ENCODE measurements at places on chromosomes 2 and 18.
A peak's percentile ranks its signal among the peaks of the same experiment; 100 is the strongest.

DNA sequence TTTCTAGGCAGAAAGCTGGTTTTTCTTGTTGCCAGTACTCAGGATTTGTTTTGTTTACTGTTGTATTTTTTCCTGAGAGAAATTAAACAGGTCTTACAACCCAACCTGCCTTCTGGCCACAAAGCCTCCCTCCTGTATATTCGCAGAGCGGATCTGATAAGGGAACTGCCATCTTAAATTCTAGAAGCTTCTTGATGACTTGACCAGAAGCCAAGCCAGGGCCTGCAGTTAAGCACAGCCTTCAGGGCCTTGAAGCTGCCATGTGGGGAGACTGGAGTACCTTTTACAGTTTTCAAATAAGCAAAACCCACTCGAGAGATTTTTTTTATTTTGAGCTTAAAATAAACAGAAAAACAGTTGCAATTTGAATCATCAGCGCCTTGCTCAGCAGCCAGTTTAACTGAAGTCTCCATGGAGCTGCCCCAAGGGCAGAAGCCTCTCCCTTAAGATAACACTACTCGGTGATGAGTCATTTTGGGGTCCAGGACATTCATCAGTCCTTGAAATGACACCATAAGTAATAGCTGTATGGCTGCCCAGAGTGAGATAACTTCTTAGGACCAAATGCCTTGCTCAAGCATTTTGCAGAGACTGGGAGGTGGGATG, 51.5 kb upstream of the PHLPP1 start:
- DNase-seq, result no peak

DNA sequence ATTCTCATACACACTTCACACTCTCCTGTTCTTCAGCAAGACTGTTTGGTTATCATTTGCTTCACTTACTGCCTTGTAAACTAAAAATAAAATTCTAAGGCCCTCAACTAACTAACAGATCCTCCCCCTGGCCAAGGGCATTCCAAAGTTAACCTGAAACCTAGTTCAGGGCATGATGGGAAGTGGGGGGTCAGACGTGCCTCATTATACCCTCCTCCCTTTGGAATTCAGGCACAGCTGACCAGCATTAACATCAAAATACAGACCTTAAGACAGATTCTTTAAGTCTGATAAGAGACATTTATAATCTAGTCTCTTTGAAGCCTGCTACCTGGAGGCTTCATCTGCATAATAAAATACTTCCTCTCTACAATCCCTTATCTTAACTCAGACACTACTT, 221.0 kb downstream of the NOL4 start:
- no peak for DNase-seq

GRCh38 chr18:77894060-77894459, 644.4 kb downstream of the GALR1 start:
- no peak for DNase-seq

DNA sequence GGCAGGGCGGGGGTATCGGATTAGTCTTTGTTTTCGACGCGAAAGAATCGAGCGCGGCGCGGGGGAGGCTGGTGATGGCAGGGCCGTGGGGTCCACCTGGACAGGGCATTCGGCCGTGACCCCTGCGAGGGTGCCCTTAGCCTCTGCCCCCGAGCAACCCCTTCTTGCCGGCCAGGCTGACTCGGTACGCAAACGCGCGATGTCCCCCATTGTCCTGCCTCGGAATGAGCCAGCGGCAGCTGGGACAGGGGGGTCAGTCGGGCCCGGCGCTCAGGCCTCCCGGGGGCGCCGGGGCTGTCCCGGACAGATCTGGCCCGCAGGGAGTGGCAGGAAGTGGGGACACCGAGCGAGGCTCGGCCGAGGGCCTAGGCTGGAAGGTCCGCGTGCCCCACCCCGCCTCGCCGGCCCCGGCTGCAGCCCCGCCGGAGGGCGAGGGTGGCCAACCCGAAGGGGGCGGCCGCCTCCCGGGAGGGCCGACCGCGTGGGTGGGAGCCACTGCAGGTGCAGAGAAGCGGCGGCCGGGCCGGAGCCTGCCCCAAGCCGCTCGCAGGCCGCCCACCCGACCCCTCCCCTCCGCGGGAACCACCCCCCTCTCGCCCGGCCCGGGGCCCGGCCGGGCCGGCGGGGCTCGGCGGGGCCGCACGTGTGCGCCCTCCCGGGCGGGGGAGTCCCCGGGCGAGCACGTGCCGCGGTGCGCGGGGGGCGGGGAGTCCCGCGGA, at the start of gene TET3:
Gene TET3, plus strand, starts transcription at position 708 of the 719 bp plus-strand sequence. CDS start 1,494 bp downstream, outside the sequence.
- DNase-seq, result peak; percentile 78

GRCh38 chr2:209577376-209578357, 153.8 kb downstream of the MAP2 start:
- no peak for DNase-seq

- DNase-seq, result no peak
Observed at GRCh38 chr2:9286554-9287399, 80.2 kb downstream of the ASAP2 start.

DNA sequence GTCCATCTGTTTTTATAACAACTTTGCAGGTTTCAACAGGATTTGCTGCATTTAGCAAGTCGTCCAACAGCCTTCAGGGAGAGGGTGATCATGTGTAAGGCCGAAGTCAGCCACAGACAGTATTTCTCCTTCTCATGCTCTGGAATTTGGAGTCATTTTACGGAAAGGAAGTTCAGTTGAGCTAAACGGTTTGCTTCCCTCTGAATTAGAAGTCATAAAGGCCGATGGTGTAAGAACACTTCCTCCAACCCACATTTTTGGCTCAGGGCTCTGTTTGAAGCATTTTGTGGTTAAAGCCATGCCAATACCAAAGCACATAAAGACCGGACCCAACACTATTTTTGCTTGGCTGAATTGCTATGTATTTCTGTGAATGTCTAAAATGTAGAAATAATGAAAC, 129.5 kb downstream of the TMEM182 start:
- no peak for DNase-seq

DNA sequence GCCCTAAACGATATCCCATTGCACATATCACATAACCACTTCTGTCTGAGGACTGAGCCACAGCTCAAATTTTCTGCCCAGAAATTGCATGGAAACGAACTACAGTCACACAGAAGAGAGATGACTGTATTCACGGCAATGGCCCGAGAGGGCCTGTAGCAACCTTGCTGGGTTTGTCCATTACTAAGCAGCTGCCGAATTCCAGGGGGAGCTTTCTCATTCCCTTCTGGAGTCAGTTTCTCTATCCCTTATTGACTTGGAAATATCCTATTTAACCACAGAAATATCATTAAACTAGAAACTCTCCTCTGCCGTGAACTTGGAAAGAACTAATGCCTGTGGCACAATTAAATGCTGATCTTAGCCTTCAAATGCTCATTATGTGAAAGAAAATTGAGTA, 183.9 kb downstream of the DNER start:
- DNase-seq, result no peak

DNA sequence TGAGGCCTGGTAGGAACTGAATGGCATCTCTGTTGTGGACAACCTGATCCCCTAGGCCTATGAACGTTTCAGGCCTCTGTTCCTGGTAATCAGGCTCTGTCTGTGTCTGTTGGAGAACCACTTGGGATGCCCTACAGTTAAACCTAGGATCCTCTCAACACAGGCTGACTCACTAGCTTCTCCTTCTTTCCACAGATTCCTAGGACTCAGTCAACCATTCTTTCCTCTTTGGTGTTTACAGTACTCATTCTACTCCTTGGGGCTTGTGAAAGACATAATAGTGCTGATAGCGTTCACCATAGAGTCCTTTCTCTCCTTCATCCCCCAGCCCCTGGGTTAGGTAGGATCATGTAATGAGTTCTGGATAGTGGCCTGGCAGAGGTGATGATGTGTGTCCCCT, 544.3 kb downstream of the METTL4 start:
- DNase-seq, result no peak

GRCh38 chr18:3010086-3010485, 2.9 kb downstream of the LPIN2 start:
- DNase-seq, result no peak

- DNase-seq, result no peak
Observed at GRCh38 chr18:1528964-1529509, 624.4 kb downstream of the ADCYAP1 start.

- DNase-seq, result peak; percentile 26
Observed at GRCh38 chr2:20012282-20013125, at the start of gene MATN3. TSS of gene MATN3 (minus strand) at chr2:20012668. CDS start at chr2:20012631, 37 bp downstream.

DNA sequence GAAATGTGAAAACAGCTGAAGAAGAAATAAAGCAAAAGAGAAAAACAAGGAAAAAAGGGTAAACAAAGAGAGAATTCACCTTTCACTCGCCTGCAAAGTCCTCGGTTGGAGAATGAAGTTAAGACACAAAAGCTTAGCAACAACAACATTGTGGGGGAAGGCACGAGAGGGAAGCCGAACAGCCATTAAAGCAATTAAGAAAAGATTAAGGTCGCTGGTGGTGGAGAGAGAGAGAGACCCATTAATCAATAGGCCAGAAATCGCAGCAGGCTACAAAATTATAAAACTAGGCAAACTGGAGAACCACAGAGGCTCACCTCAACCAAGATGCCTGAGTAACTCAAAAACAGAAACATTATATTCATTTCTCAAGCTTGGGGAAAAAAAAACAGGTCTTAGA, 120.0 kb upstream of the SIX3 start:
- DNase-seq, result no peak

GRCh38 chr2:206670531-206671319, 28.4 kb downstream of the FAM237A start:
- DNase-seq, result no peak

GRCh38 chr2:176111309-176111663, 4.2 kb downstream of the HOXD11 start:
- no peak for DNase-seq

GRCh38 chr2:136004965-136005364, 19.5 kb upstream of the DARS1 start:
- DNase-seq, result no peak

GRCh38 chr2:109305490-109306167, 176.6 kb downstream of the SH3RF3 start:
- DNase-seq, result no peak

DNA sequence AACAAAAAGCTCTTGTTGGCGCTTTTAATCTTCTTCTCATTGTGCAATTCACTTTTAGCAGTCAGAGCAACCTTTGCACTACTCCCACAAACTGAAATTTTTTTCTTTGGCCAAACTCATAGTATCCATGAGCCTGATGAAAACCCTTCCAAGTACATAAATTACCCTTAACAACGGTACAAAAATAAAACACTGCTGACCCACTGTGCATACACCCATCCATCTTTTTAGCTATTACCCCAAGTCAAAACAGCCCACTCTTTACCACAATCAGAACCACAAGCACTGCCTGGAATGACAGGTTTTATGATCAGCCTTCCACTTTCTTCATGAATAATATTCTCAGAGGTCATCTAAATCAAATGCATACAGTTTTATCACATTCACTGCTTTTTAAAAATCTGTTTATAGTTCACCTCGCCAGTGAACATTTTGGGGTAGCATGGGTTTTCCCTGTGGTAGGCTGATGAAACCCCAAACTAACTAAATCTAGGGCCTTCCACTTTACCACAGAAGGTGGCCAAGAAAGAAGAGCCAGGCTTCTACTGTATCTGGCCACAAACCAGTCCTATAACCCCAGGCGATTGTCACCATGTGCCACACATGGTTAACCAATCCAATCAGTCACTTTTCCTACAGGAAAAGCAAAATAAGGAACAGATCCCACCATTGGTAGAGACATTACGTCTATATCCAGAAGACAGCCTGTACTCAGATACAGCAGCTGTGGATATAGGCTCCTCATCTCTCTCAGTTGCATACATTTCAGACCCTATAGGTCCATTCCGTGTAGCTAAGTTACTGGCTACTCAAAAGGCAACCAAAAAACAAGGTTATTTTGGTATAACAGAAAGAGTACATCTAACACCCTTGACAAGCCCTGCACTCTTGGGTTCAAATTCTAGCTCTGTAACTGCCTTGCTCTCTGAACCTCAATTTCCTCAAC, 171.3 kb downstream of the THADA start:
- DNase-seq, result peak; percentile 25

- no peak for DNase-seq
Observed at GRCh38 chr2:42314892-42315468, 46.0 kb downstream of the COX7A2L start.

DNA sequence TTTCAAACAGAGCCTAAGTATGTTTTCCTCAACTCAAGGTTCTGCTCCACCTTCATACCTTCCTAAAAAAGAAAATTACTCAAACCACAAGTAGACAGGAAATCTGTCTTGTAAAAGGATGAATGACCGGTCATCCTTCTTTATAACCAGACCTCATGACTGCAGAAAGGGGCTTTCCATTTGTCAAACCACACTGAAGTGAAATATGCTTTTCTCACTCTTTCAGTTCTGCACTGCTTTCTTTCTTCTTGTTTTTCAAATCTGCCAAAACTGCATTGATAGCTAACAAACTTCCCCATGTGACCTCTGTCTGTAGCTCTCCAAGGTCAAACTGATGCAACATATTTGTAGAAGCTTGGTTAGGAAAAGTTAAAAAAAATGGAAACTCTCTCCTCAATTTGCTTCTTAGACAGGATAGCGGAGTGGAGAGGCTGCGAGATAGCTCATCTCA, 308.9 kb upstream of the CCDC68 start:
- DNase-seq, result no peak

DNA sequence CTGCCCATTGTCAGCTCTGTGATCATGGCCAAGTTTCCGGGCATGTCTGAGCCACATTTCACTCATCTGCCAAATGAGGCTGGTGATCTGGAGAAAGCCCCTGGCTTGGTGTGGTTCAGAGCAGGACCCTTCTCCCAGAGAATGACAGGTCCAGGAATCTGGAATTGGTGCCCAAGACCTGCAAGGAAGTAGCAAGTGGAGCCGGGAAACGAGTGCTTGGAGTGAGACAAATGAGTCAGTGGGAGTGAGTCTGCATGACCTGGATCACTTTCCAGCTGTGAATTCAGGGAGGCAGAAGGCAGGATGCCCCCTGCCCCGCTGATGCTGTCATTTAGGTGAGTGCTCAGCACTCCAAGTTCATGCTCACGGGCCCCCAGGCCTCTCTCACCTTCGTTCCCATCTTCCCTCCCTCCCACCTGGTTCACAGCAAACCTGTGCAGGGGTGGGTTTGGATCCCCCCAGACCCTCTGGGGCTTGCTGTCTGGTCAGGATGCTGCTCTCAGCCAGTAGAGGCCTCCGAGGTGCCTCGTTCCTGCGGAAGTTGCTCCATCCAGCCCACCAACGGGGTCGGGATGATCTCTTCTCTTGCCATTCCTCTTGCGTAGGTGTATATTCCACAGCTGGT, 104.4 kb downstream of the INHBB start:
- DNase-seq, result no peak

GRCh38 chr18:31500051-31500688, 2.2 kb downstream of the DSG2 start:
- DNase-seq, result no peak

- DNase-seq, result no peak
Observed at GRCh38 chr2:194621945-194622344, 1035.1 kb upstream of the SLC39A10 start.

DNA sequence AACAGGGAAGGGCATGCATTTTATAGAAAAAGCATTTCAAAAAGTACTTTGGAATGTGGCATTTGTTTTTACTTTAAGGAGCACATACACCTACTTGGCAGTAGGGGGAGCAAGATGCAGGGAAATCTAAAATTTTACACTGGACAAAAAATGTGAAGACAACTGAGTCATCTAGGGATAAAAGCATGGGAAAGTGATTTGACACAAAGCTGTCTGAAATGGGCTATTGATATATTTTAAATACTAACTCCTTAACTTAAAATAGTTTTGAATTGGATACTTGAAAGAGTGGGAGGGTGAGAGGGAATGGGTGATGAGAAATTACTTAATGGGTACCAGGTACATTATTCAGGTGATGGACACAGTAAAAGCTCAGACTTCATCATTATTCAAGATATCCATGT, 15.8 kb downstream of the TMEM200C start:
- no peak for DNase-seq
